ENCODE measurements at places on chromosomes 16 and 17. TPM values are rescaled to one million over a fixed set of nuclear protein-coding genes. Genes with fewer than 3 reads are reported as not detected.

DNA sequence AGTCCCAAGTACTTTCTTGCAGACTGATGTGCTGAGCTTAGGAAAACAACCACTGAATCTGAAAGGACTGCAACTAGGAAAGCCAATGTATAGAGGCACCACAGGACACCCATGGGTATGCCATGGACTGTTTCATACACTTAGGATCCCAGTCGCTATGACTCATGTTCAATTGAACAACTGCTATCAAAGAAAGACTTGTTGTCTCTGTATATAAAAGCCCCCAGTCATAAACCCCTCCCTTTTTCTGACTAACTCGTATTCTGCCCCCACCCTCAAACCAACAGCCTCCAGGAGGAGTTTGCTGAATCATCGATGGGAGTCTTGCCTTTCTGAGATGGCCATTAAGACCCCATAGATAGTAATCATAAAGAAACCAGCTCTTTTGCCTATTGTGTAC, 205.4 kb downstream of the ANKFN1 start:
- H3K27ac ChIP-seq = no peak overlapping the region
- no peaks in the 10 kb centered on the region for H3K27me3 ChIP-seq
- no peaks in the 10 kb centered on the region for H3K4me1 ChIP-seq
- DNase-seq = no peak

DNA sequence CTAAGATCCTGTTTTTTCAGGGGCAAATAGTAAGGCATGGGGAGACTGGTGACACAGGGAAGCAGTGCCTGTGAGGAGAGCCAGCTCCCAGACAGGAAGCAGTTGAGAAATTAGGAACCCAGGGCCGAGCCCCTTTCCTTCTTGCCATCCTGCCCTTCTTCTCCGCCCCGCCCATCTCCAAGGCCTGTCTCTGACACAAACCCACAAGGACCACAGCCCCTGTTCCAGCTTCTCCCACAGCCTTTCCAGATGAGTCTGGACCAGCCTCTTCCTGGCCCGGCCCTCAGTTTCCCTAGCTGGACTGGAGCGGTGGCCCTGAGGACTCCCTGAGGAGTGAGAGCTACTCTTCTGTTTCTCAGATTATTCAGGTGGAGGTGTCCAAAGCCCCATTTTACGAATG, 9.9 kb downstream of the CCDC102A start:
- H3K27ac ChIP-seq = no peak overlapping the region
- peaks cover 18% of the 10 kb centered on the region for H3K27me3 ChIP-seq
- H3K4me1 ChIP-seq = no peaks in the 10 kb centered on the region
- no peaks in the 10 kb centered on the region for H3K36me3 ChIP-seq
- H3K4me3 ChIP-seq = no peak overlapping the region

KRTAP2-3 gene
- total RNA-seq = not detected

OR4D2 gene
- total RNA-seq = not detected

CRYBA1 gene
- not detected for total RNA-seq

Data from endodermal cell (in vitro differentiated cells).